ENCODE measurements at places on chromosomes 6 and 20.

- no peak for DNase-seq
These were observed 736 bp downstream of the FAM217B start for GRCh38 chr20:59940956-59941294.

DNA sequence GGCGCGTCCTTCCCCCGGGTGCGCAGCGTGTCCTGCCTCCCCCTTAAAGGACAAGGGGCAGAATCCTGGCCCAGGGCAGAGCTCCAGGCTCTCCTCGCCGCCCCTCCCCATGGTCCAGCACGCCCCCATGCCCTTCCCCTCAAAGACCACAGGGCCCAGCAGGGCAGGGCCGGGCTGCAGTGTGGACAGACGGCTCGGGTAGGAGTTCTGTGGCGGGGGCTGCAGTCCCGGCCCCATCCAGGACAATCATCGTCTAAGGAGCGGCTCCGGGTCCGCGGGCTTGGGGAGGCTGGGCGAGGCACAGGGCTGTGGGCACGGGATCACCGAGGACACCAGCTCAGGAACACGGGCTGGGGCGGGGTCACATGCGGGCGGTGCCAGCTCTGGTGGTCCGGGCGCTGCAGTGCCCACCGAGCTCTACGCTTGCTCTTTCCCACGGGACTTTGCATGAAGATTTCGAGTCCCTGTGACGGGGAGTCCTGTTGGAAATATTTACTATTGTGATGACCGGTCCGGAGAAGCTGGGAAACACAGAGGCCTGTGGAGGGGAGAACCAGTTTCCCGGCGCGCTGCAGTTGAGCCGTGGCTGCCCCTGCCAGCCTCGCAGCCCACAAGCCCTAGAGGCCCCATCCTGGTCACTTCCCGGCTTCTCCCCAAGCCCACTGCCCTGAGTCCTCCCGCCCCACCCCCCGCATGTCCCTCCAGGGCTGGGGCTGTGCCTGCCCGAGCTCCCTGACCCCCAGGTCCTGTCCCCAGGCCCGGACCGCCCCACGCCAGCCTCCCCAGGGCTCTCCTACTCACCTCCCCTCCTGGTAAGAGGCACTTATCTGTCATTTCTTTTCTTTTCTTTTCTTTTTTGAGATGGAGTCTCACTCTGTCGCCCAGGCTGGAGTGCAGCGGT is 20.6 kb downstream of the SLC17A9 start:
- no peak for DNase-seq

DNA sequence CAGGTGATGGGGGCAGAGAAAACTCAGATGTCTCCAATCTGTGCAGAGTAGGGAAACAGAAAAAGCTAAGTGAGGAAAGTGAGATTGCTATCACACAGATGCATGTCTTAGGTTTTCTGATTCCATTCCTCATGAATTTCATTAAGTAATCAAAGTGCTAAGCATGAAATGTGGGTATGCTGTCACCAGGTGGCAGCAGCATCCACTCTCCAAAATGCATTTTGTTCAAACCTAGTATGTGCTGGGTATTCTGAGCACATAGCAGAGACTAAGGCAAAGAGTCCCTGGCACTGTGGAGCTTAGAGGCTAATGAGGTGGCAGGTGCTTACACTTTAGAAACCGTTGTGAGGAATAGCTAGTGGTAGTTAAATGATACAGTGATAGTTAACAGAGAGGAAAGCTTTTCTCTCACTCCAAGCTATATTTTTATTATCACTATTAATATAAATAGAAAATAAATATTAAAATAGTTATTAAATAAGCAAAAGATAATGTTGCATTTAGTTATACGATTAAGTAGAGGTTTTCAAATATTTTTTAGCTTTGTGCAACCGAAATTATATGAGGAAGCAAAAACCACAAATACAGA is 179.5 kb downstream of the CDH26 start:
- DNase-seq: peak; percentile 29

DNA sequence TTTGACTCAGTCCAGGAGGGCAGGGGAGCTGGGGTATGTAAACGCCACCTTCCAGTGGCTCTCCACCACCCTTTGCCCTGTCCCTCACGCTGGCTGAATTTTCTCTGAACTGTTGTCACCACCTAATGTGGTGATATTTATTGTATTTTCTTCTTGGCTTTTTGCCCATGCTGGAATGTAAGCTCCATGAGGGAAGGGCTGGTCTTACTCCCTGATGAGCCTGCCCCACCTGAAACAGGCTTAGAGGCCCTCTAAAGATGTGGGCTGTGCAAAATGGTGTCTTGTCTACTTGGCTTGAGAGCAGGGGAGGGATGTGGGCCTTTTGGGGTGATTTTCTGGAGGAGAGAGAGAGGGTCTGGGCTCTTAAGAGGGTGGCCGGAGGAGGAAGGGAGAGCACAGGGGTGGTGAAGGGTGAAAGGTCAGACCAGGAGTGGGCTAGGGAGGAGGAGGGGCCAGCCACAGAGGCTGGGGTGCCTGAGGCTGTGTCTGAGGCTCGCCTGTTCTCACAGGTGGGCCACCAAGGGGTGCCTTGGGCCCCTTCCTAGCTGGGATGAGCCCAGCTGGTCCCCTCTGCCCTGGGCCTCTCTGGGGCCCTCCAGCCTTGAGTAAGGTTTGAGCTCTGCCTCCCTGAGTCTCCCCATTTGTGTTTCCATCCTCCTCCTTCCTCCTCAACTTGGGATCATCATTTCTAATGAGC is 37.3 kb downstream of the SPDEF start:
- no peak for DNase-seq

DNA sequence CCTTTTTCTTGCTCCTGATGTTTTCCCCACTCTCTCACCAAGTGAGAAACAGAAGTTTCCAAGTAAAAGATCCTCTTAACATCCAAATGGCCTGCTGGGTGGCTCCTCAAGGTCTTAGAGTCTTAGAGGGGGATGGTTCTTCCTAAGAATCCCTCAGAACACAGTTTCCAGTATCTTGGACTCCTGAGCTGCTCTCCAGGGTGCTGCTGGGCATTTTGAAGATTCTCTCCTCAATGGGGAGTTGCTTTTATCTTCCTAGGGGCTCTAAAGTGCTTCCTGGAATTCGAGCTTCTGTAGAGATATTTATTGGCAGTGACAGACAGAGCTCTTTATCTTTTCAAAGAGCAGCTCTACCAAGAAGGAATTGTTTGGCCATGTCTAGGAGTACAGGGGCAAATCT is 70.8 kb upstream of the SLC35B3 start:
- no peak for DNase-seq

- DNase-seq: no peak
These were observed 3.6 kb downstream of the MYCT1 start for GRCh38 chr6:152701081-152701862.

Data from activated naive CD4-positive, alpha-beta T cell treated with Interleukin-2 at 50 U/mL for 16 hours (primary cell).